Adipose tissue (tissue), 3 donors: ENCODE measurements at places on chromosomes 7 and 10. TPM values are rescaled to one million over a fixed set of nuclear protein-coding genes. Genes with fewer than 3 reads are reported as not detected.

Gene H2BK1
- not detected for polyA plus RNA-seq

Gene SEC24C
- 22.1 TPM for polyA plus RNA-seq

Gene ZPBP
- polyA plus RNA-seq = not detected

Gene ACTL6B
- polyA plus RNA-seq = 0.09 TPM

Gene AGR2
- 12.9 TPM for polyA plus RNA-seq

Gene FKBP6
- polyA plus RNA-seq = not detected

Gene HERPUD2
- 15.0 TPM for polyA plus RNA-seq

Gene PITRM1
- polyA plus RNA-seq = 51.8 TPM

Gene MYOF
- polyA plus RNA-seq = 6.2 TPM

Gene SCIN
- 2.3 TPM for polyA plus RNA-seq

Gene STEAP1
- polyA plus RNA-seq = 4.3 TPM
